ENCODE measurements at places on chromosomes 2 and 18.

DNA sequence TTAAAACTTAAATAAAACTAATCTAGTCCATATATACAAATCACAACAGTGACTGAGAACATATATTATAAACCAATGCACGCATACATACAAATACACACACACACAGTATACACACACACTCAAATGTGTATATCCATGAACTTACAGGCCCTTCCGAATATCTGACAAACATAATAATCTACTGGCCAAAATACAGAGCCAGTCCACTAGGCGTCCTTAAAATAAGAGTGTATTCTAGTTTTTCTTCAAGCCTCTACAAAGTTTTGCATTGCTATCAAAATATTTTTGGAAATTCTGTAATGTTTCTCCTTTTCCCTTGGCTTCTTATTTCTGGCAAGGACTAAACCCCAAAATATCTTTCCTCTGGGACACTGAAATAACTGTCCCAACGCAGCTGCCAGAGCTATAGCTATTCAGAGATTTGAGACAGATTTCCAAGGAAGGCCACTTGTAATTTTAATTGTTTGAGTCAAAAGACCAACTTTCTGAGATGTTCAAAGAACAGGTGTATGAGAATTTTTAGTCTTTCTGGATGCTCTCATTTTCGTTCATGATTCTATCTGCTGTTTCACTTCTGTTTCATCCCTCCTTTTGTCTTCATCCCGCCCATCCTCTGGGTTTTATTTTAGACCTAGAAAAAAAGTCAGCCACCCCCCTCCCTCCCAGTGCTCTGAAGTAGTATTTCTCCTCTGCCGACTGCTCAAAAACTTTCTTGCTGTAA, 24.1 kb upstream of the SP3 start:
- DNase-seq, result no peak

GRCh38 chr2:53729143-53729762, 38.4 kb upstream of the CHAC2 start:
- DNase-seq, result no peak

GRCh38 chr2:9462886-9463697, 11.3 kb upstream of the IAH1 start:
- no peak for DNase-seq

GRCh38 chr18:64019922-64020756, 50.3 kb downstream of the SERPINB8 start:
- no peak for DNase-seq

DNA sequence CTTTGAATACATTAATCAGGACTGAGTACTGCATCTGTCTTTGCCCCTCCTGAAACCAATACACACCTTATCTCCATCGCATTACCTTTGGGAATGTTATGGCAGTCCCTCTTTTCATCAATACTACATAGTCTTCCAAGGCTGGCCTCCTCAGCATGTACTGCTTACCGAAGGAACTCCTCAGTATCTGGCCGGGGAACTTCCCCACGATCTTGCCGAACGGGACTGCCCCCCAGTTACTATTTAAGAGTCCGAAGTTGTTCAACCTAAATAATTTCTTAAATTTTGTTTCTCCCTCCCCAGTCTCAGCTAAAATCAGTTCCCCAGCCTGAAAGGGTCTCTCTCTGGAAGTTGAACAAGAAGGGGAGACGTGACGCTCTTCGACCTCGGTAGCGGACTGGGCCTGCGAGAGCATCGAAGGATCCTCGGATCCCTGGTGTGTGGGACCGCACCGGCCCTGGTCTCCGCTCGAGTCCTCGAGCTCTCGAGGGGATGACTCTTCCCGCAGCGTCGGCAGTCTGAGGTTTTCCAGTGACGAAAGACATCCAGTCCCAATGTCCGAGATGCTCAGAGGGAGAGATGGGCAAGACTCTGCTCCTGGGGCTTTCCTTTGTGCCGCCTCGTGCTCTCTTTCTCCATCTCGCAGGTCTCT, 489 bp downstream of the TRMT61B start:
- DNase-seq, result no peak

GRCh38 chr2:39922679-39923405, 143.8 kb upstream of the THUMPD2 start:
- DNase-seq, result no peak
